Adrenal gland (tissue), 19 donors: ENCODE measurements at places on chromosomes 16 and 17. TPM values are rescaled to one million over a fixed set of nuclear protein-coding genes. Genes with fewer than 3 reads are reported as not detected.

The CAMTA2 gene
- polyA plus RNA-seq, result 190 TPM

The TANC2 gene
- polyA plus RNA-seq, result 7.5 TPM

The PIPOX gene
- 0.34 TPM for polyA plus RNA-seq

The CARD14 gene
- polyA plus RNA-seq, result 1.1 TPM

GRCh38 chr17:69757688-69758430 lies 317.2 kb upstream of the KCNJ16 start:
- DNase-seq, result no peak

GRCh38 chr17:35809855-35810461 lies 674 bp downstream of the TAF15 start:
- no peak for DNase-seq

DNA sequence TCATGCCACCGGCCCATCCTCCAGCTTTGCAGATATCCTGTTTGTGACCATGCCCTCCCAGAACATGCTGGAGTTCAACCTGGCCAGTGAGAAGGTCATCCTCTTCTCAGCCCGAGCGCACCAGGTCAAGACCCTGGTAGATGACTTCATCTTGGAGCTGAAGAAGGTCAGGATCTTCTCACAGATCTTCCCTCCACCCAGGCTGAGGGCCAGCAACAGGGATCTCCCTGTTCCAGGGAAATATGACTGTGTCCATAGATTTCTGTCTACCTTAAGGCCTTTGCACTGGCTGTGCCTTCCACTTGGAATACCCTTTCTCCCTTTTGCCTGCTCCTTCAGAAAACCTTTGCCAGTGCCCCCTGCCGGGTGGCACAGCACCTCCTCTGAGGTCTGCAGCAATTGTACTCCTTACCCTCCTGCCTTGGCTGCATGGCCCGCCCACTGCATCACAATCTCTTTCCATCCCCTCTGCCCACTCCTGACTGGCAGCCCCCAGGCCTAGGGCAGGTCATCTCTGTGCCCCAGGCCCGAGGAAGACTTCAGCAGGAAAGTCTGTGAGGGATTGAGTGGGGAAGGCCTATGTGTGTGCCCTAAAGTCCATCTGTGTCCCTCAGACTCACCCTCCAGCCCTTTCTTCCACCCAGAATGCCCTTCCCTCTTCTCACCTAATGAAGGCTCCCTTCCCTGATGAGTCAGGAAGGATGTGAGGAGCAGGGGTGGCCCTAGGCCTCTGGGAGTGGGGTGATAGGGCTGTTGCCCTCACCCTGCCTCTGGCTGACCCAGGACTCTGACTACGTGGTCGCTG lies 27.3 kb upstream of the ALKBH5 start:
- no peak for DNase-seq

GRCh38 chr16:88956546-88957432 lies 20.2 kb downstream of the CBFA2T3 start:
- no peak for DNase-seq

DNA sequence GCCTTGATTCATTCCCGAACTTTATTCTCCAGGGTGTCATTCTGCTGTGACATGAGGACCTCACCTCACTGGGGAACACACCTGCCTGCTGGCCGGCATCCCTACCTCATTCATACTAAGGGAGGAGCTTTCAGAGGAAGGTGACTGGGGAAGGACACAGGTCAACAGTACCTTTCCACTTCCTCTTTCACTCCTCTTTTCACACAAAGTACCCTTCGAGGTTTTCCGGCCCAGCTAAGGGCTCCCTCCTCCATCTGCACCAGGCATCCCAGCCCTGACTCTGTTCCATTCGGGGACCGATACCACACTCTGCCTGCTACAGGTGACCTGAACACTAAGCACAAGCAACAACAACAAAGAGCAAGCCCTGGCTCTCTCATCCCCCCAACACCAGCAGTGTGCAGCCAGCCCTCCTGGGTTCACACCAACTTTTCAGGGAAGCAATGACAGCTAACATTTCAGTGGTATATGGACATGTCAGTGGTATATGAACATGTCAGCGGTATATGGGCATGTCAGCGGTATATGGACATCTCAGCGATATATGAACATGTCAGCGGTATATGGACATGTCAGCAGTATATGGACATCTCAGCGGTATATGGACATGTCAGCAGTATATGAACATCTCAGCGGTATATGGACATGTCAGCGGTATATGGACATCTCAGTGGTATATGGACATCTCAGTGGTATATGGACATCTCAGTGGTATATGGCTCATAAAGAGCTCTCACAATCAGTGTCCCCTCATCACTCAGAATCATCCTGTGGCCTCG lies 16.0 kb downstream of the TRIM25 start:
- no peak for DNase-seq

DNA sequence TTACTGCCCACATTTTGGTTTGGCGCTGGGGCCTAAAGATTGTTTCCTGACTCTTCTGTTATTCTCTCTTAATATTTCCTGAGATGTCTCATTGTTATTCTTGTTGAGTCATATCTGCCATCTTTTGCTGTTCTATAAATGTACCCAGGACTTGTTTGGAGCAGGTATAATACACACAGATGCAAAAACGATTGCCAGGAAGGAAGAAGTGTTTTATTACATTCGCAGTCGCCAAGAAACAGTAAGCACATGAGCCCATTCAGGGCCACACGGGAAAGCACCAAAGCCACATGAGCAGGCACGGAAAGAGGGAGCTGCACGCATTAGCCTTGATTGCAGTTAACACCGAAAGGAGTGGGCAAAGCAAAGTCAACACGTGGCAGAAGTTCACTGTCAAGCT lies 70.2 kb downstream of the ARHGAP44 start:
- DNase-seq, result no peak

GRCh38 chr16:79845734-79846135 lies 245.2 kb upstream of the MAF start:
- DNase-seq, result no peak

- DNase-seq, result peak; percentile 28
Measured at GRCh38 chr17:77995146-77995852, 36.8 kb downstream of the TNRC6C start.

DNA sequence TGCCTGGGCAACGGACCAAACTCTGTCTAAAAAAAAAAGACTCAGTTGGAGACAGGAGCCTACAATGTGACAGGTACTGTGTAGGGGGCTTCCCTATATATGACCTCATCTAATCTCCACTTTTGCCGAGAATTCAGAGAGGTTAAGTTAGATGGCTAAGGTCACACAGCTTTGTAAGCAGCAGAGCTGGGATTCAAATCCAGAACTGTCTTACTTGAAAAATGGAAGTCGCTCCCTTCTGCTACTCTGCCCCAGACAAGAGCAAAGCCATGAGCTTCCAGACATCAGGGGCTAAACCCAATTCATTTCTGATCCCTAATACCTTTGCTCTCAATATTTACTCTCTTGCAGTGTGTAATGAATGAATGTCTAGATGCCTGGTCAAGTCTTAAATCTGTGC lies 41.5 kb upstream of the ABCC12 start:
- no peak for DNase-seq

- no peak for DNase-seq
Measured at GRCh38 chr16:56279132-56279531, 87.8 kb downstream of the GNAO1 start.

DNA sequence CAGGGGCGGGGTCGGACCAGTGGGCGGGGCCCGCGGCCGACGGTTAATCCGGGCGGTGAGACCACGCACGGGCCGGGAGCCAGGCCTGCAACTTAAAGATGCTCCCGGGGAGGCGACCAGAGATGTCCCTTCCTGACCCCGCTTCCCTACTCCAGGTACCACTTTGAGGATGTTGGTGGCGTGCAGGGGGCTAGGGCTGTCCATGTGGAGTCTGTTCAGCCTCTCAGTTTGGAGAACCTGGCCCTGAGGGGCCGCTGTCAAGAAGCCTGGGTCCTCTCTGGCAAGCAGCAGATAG lies 580 bp downstream of the RANGRF start:
- no peak for DNase-seq
